ENCODE measurements at places on chromosomes 3 and 15.

GRCh38 chr3:111864821-111865656 lies 6.0 kb downstream of the PHLDB2 start:
- H3K4me1 ChIP-seq: peaks cover 73% of the 10 kb centered on the region
- no peak overlapping the region for H3K4me3 ChIP-seq
- H3K27ac ChIP-seq: no peak overlapping the region
- H3K27me3 ChIP-seq: peaks cover 18% of the 10 kb centered on the region
- DNase-seq: no peak

GRCh38 chr15:90062973-90063769 lies 39.1 kb downstream of the IDH2 start:
- no peaks in the 10 kb centered on the region for H3K27me3 ChIP-seq
- peak overlapping the region; percentile 80 for H3K27ac ChIP-seq
- H3K4me1 ChIP-seq: peaks cover 41% of the 10 kb centered on the region
- no peak for DNase-seq
- no peaks in the 10 kb centered on the region for H3K36me3 ChIP-seq
- H3K4me3 ChIP-seq: no peak overlapping the region

GRCh38 chr3:32848215-32848614 lies 30.4 kb downstream of the TRIM71 start:
- no peaks in the 10 kb centered on the region for H3K27me3 ChIP-seq
- peak overlapping the region; percentile 46 for H3K4me3 ChIP-seq
- peak overlapping the region; percentile 57 for H3K27ac ChIP-seq
- peaks cover 91% of the 10 kb centered on the region for H3K4me1 ChIP-seq

DNA sequence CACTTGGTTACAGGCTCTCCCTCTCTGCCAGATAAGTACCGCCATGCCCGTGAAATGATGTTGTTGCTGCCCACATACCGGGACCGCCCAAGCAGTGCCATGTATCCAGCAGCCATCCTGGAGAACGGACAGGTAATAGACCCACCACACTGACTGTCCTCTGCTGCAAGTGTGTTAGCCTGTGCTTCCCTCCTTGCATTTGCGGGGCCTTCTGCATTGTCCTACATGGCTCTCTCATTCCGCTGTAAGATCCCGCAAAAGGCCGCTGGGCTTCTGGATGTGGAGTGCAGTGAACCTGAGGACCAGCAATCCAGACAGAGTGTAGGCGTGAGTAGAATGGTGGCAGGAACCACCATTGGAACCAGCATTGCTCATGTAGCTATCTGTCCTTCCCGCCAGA lies 10.6 kb upstream of the MANF start:
- H3K4me1 ChIP-seq: no peaks in the 10 kb centered on the region
- no peaks in the 10 kb centered on the region for H3K27me3 ChIP-seq
- H3K27ac ChIP-seq: no peak overlapping the region
- no peaks in the 10 kb centered on the region for H3K36me3 ChIP-seq
- DNase-seq: no peak
- H3K4me3 ChIP-seq: no peak overlapping the region

DNA sequence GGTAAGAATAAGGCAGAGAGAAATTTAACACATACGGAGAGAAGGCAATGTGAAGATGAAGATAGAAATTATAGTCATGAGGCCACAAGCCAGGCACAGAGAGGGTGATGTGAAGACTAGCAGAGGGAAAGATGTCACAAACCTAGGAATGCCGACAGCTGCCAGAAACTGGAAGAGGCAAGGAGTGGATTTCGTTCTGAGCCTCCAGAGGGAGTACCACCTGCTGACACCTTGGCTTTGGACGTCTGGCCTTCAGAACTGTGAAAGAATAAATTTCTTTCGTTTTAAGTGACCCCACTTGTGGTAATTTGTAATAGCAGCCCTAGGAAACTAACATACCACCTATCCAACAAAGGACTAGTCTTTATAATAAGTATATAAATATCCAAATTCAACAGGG lies 5.0 kb upstream of the SGO1 start:
- H3K27me3 ChIP-seq: no peaks in the 10 kb centered on the region
- peak; percentile 64 for DNase-seq
- H3K36me3 ChIP-seq: no peaks in the 10 kb centered on the region
- H3K4me3 ChIP-seq: no peak overlapping the region

GRCh38 chr3:26712211-26713026 lies 89.8 kb downstream of the LRRC3B start:
- DNase-seq: peak; percentile 89
- no peaks in the 10 kb centered on the region for H3K36me3 ChIP-seq
- H3K4me1 ChIP-seq: 0 out of 2 replicates have a peak, but pooled peaks cover 7% of the 10 kb centered on the region
- H3K27ac ChIP-seq: no peak overlapping the region

DNA sequence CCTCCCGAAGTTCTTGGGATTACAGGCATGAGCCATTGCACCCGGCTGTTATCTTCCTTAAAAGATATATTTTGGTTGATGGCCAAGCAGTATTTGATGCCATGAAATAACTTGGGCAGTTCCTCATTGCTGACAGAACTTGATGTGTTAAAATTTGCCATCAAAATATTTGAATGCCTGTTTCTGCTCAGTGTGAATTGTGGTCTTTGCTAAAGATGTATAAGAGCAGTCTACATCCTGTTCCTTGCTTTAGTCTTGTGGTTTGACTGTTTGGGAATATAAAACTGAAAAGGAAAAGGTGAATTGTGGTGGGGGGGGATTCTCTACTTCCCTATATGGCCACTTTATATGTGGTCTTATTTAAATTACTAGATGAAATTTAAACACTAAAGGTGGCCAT lies 14.0 kb downstream of the TRIM71 start:
- peak overlapping the region; percentile 40 for H3K27ac ChIP-seq
- peak overlapping the region; percentile 47 for H3K4me3 ChIP-seq
- H3K4me1 ChIP-seq: peaks cover 94% of the 10 kb centered on the region
- no peaks in the 10 kb centered on the region for H3K27me3 ChIP-seq
- DNase-seq: no peak
- H3K36me3 ChIP-seq: no peaks in the 10 kb centered on the region

DNA sequence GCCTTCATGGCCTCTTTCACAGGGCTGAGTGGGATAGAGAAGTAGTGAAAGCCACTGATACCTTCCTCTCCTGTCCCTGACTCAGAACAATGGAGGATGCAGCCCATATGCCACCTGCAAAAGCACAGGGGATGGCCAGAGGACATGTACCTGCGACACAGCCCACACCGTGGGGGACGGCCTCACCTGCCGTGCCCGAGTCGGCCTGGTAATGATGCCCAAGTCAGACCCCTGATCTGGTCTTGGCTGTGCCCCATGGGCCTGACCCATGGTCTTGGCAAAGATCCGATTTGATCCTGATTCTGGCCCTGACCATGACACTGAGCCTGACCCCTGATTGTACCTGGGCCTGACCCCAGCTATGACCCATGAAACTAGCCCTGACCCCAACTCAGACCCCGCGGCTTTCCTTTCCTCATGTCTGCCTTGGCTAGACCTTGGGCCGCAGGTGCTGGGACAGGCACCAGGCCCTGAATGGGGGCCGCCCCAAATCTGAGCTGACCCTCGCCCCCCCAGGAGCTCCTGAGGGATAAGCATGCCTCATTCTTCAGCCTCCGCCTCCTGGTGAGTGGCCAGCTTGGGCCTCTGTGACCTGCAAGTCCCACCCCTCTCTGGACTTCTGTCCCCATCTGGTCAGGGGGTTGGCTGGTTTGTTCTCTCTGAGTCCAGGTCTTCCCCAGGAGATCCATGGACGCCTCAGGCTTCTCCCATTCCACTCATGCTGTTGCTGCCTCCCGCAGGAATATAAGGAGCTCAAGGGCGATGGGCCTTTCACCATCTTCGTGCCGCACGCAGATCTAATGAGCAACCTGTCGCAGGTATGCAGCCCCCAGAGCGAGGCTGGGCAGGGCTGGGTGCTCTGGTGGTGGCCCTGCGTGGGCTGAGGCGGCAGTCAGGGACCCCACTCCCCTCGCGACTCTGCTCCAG lies 15.6 kb downstream of the NT5DC2 start:
- peak overlapping the region; percentile 58 for H3K4me3 ChIP-seq
- no peak for DNase-seq
- H3K27me3 ChIP-seq: no peaks in the 10 kb centered on the region
- no peaks in the 10 kb centered on the region for H3K36me3 ChIP-seq
- H3K27ac ChIP-seq: no peak overlapping the region

GRCh38 chr15:47673232-47673761 lies 44.0 kb upstream of the SEMA6D start:
- DNase-seq: peak; percentile 18
- H3K27me3 ChIP-seq: no peaks in the 10 kb centered on the region
- no peak overlapping the region for H3K4me3 ChIP-seq
- H3K36me3 ChIP-seq: no peaks in the 10 kb centered on the region
- H3K4me1 ChIP-seq: peaks cover 14% of the 10 kb centered on the region

DNA sequence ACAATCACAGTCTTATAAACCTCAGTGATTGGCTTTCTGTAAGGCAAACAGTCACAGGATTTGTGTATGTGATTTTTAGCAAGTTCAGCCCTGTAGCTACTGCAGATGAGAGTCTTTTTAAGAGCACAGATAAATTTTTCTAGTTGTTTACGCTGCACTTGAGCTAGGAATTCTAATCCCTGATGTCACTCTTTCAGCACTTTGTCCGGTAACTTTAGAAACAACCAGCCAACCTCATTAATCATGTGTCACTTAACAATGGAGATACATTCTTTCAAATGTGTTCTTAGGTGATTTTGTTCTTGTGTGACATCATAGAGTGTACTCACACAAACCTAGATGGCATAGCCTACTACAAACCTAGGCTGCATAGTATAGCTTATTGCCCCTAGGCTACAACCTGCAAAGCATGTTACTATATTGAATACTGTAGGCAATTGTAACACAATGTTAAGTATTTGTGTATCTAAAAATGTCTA lies 36.8 kb upstream of the GOLGA6L2 start:
- H3K36me3 ChIP-seq: no peaks in the 10 kb centered on the region
- no peak overlapping the region for H3K4me3 ChIP-seq
- H3K27ac ChIP-seq: no peak overlapping the region
- H3K4me1 ChIP-seq: no peaks in the 10 kb centered on the region
- H3K27me3 ChIP-seq: no peaks in the 10 kb centered on the region
- no peak for DNase-seq

DNA sequence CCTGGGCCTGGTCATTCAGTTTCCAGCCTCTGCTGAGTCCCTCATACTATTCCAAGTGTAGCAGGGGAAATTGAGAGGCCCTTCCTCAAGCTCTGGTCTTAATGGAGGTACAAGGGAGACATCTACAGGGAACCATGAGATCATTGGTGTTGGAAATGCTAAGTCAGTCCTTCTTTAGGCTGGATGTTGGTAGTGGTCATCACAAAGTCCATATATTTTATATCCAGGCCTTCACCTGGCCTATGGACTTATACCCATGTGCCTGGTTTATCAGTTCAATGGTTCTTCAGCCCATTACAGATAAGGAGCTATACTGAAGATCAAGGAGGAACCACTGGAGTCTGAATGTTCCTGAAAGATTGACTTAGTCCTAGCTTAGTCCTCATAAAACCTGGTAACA lies 135.0 kb downstream of the STAG1 start:
- DNase-seq: no peak
- no peaks in the 10 kb centered on the region for H3K36me3 ChIP-seq
- no peaks in the 10 kb centered on the region for H3K4me1 ChIP-seq

DNA sequence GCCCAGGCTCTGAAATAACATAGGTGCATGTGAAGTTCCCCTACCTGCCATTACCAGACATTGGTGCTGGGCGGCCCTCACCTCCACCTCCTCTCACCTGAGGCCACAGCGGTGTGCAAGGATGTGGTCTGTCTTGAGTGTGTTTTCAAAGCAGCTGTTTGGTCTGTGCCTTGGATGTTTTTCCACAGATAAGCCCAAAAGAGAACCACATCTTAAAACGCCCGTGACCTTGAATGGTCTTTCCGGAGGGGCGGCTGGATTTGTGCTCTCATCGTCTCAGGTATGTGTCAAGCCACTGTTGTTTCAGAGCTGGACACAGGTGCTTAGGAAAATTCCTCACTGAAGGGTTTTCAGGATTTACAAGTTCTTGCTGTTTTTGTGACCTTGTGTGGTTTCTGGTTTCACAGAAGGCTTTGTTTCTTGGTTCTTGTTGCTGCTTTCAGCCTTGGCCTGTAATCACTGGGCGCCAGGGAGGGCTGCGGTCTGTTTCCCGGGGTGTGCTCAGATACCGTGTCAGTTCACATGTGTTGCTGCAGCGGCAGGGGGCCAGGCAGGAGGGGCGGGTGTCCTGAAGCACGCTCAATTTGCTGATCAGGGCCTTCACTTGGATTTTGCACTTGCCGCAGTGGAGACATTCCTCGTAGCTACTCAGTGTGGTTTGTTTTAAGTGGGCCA lies 128.4 kb downstream of the IGF1R start:
- no peaks in the 10 kb centered on the region for H3K27me3 ChIP-seq
- H3K27ac ChIP-seq: peak overlapping the region; percentile 81
- peaks cover 67% of the 10 kb centered on the region for H3K4me1 ChIP-seq
- no peak overlapping the region for H3K4me3 ChIP-seq

DNA sequence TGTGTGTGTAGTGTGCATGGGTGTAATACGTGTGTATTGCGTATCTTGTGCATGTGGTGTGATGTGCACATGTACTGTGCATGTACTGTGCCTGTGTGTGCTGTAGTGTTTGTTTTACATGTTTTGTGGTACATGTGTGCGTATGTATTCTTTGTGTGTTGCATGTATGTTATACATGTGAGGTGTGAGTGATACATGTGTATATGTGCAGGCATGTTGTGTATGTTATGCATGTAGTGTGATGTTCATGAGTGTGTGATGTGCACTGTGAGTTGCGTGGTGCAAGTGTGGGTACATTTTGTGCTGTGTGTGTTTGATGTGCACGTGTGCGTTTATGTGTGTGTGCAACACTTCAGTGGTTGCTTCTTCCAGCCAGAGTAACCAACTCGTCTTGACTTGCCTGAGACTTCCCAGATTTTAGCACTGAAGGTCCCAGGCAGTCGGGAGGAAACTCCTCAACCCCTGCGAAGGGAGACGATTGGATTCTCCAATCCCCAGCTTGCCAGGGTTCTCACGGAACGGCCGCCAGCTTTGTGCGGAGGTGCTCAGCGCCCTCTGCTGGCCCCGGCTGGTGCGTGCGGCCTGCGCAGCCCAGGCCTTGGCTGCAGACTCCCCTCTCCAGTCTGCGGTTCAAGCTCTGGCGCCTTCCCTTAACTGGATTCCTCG lies 3.6 kb downstream of the GALNT15 start:
- H3K4me3 ChIP-seq: no peak overlapping the region
- no peak overlapping the region for H3K27ac ChIP-seq
- H3K27me3 ChIP-seq: no peaks in the 10 kb centered on the region
- no peaks in the 10 kb centered on the region for H3K4me1 ChIP-seq
